Stimulated activated effector memory CD8-positive, alpha-beta T cell treated with anti-CD3 and anti-CD28 coated beads, Interleukin-12 subunit alpha, Interleukin-12 subunit beta, amount 100 ng/mL, for 72 hours (primary cell): ENCODE measurements at places on chromosomes 12 and 14.

GRCh38 chr14:31942166-31942841 is 134.8 kb upstream of the ARHGAP5 start:
- no peak for DNase-seq

DNA sequence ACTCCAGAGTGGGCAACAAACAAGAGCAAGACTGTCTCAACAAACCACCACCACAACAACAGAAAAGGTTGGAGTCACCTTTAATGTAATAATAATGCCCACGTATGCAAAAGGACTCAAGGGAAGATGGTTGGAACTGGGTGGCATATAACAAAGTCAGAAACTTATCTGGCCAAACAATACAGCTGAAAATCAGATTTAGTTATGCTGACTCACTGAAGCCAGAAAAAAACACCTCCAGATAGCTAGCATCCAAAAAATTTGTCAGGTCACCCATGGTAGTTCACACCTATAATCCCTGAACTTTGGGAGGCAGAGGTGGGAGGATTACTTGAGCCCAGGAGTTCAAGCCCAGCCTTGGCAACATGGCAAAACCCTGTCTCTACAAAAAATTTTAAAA is 24.4 kb downstream of the SLC11A2 start:
- no peak for DNase-seq

DNA sequence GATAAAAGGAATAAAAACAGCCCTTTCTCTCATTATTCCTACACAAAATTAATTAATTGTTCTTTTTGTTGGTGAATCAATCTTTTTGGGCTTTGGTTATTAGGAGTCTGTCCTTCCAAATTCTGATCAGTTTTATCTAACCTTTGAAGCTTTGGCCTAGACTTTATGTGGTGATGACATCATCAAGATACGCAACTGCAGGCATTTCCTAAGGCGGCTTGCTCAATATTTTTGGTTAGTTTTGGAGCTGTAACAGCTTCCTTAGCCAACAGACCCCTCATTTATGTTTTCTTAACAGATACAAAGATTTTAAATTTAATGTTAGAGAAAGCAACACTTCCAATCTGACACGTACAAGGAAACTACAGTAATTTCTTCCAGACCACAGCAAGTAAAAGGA is 87.8 kb upstream of the PDE3A start:
- no peak for DNase-seq

- no peak for DNase-seq
Observed at GRCh38 chr12:53754633-53755264, 3.0 kb upstream of the CISTR start.

- no peak for DNase-seq
Observed at GRCh38 chr12:129075460-129076208, 222.4 kb downstream of the GLT1D1 start.

DNA sequence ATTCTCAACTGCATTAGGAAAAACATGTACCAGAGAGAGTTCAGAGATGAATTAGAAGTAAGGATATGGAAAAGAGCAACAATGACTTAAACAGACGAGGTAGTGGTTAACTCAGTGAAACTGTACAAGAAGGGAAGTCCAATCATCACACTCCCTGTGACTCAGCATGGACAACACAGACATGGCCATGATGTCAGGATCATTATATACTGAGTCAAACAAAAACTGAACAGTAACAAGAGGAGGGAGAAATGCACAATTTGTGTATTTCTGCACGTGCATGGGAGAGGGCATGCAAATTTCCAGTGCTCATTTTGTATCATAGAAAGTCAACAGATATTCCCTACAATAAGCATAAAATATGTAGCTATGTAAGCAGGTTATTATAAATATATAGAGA is 1037.8 kb downstream of the BCL11B start:
- DNase-seq = no peak

DNA sequence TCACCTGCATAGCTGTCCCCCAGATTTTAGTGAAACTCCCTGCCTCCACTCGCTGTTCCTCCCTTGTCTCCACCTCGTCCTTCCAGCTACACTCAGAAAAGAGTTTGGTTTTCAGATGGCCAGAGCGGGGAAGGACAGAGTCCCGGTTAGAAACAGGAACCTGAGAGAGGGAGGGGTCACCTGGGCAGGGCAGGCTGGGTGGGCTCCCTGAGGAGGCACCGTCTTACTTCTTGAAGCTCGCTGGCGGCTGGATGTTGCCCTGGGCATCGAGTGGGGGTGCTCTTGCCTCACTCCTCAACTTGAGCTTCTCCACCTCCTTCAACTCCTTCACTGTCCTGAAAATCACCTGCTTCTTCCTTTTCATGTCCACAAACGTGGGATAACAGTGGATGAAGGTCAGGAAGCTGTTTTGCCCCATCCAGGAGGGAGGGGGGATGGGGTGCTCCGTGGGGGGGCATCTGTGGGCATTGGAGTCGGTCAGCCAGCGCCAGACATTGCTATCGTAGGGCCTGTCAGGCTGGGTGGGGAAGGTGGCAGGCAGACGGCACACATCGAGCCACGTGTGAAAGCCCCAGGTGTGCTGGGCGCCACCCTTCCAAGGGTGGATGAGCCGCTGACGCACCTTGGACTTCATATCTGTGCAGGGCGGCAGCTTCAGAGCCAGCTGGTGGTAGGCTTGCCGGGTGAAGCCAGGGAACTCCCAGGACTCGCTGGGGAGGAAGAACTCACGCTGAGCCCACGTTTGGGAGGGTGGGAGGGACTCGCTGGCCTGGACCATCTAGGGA is 2.0 kb downstream of the TEX52 start:
- DNase-seq = no peak

DNA sequence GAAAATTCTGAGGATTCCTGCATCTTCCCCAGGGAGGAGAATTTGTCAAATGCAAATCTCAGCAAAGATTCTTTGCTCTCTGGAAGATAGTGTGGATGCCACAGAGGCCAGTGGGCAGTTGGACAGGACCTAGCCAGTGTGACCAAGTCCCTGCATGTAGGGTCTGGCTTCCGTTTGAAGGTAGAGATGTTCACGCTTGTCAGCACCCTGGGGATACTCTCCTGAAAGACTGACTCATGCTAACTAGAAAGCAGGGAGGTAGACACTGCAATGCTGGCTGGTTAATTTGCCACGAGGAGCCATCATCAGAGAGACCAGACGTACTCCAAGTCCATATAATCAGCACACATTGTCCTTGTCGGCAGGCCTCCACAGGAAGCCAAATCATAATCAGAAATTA is 130.1 kb downstream of the SAMD4A start:
- no peak for DNase-seq

GRCh38 chr14:93112891-93113677 is 2.6 kb downstream of the ITPK1 start:
- peak; percentile 90 for DNase-seq

GRCh38 chr14:56304456-56304855 is 186.2 kb downstream of the PELI2 start:
- no peak for DNase-seq

GRCh38 chr12:132279184-132279889 is 50.1 kb downstream of the GALNT9 start:
- no peak for DNase-seq

DNA sequence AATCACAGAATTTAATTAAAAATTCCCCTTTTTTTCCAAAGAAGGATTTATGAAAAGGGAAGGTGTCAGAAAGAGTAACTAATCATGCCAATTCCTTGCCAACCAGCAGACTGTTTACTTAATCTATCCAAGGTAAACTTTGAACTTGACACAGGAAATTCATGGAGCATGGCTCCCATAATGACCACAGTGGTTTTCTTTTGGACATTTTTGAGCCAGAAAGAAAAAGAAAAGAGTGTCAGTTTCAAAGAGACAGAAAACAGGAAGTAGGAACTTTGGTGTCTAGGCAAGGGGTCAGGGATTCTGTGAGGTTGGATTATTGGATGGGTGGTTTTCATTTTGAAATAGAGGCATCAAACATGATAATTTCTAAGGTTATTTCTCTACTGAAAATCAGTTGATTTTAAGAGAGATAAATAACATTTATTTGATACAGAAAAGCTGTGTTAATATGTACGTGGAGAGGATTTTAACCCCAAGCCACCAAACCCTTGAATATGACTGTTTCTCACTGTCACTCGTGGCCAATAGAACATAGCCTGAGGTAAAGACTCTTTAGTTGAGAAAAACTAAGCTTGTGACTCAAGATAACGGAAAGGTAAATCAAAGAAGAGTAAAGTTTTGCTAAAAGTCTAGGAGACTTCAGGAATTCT is 196.1 kb downstream of the TTC6 start:
- no peak for DNase-seq

GRCh38 chr14:59482541-59483331 is 1.5 kb downstream of the L3HYPDH start:
- no peak for DNase-seq

- DNase-seq = no peak
Observed at GRCh38 chr12:74227846-74228545, 309.6 kb upstream of the ATXN7L3B start.

- no peak for DNase-seq
Observed at GRCh38 chr14:48735607-48736006, 850.6 kb downstream of the RPS29 start.

- no peak for DNase-seq
Observed at GRCh38 chr12:8948701-8949341, 624 bp downstream of the M6PR start.

DNA sequence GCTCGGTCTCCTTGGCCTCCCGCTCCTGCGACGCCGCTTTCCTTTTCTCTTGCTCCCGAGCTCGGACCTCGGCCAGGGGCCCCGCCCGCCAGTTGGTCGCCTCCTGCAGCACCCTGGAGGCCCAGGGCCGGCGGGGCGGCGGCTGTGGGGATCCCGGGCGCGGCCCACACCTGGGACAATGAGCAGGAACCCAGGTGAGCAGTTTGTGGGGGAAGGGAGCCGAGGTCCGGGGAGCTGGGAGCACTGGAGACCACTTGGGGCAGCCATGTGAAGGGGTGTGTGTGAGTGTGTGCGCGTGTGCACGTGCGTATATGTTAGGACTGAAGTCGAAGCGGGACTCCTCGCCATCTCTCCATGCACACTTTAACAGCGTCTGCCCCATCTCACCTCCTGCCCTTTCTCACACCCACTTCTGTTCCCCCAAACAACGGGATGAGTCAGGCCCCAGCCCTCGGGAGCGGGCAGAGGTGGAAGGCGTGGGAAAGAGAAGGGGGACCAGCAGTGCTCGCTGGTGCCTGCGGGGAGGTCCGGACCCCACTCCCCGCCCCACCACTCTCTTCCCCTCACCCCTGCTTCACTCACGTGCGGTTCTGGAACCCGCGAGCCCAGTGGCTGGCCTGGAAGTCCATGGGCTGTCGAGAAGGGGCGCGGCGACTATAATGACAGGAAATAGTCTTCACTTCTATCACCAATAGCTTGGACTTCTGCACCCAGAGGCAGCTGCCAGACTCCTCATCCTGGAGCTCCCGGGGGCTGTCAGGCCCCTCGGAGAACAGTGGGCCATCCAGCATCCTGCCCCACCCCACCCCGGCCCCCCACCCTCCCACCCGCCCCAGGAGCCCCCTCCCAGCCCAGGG is 450 bp downstream of the DDN start:
- DNase-seq = no peak

DNA sequence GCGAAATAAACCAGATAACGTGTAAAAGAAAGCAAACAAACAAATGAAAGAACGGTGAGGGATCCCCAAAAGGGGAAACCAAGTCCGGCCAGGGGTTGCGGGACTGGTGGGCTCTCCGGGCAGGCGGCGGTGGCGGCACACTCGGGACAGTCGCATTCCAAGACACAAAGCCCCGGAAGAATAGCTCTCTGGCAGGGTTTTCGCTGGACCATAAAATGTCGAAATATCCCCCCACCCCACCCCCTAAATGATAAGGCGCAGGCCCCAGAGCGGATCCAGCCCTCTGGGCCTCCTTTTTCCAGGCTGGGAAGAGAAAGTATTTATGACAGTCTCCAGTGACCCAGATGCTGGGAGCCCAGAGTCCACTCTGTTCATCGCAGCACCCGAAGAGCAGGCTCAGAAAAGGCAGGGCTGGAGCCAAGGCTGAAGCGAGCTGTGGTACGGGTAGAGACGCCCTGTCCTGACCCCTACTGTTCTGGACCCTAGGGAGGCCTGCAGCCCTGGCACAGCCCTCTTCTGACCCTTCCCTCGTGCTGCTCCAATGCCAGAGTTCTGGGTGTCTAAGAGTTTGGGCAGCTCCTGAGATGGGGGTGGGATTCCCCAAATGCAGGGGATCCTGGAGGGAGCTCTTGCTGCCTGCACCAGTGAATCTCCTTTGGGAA is 2.1 kb upstream of the HOXC8 start:
- DNase-seq = no peak

GRCh38 chr14:99780690-99781089 is 12.5 kb upstream of the EML1 start:
- no peak for DNase-seq

DNA sequence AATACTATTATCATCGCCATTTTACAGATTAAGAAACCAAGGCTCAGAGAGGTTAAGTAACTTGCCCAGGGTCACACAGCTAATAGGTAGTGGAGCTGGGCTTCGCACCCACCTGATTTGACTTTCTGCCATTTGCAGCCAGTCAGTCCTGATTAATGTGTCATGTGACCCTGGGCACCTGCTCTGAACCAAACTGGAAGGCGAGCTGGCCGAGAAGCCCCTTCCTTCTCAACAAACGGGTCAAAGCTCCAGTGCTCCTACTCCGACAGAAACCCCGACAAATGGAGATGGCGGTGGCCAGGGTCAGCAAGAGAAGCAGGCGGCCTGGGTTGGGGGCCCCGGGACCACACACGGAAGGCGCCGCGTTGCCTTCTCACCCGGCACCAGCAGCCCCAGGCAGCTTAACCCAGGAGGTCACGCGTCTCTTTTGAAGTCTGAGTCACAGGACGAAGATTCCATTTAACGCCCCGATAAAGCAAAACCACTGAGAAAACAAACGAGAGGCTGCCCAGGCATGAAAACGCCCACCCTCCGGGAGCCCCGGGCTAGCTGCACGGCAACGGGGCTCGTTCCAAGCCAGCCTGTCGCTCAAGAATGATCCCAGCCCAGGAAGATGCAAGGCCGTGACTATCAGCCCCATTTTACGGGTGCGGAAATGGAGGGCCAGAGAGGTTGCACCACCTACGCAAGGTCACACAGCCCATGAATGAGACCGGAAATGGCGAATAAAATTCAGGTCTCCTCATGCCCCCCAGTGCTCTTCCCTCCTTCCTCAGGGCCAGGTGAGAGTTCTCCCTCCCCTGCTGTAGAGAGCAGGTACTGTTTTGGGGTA is 124.8 kb downstream of the SCARB1 start:
- no peak for DNase-seq

DNA sequence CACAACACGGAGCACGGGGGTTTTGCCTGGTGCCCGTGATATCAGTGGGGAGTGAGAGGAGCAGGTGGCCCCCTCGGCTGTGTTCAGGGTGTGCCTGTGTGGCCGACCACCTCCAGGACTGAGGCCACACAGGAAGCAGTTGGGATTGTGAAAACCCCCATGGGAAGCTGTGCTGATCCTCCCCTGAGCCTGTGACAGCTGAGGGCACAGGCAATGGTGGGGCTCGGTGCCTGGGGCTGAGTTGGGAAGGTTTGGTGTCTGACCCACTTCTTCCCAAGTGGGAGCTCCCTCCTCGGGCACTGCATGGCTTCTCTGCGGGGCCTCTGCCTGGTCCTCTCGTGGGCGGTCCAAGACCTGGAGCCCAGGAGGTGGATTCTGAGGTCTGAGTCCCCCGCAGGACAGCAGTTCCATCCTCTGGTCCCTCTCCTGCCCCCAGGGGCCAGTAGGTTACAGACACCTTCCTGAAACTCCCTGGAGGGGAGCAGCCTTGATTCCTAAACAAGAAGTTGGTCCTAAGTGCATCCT is 17.9 kb downstream of the PACS2 start:
- no peak for DNase-seq
